ENCODE measurements at places on chromosomes 4 and X.

DNA sequence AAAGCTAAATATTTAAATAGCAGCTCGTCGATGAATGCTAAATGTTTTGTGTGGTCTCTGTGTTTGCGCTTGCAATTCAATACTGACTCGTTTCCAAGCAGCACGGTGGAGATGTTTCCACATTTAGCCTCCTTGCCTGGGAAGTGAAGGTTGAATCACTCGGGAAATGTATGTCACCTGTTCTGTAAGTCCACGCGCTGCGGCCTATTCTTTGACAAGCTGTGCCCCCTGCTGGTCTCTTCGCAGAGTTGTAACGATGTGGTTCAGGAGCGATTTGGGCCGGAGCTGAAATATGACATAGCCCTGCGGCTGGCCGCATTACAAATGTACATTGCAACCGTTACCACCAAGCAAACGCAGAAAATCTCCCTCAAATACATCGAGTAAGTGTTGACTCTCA lies 89.6 kb upstream of the PRPS2 start:
- peak; percentile 39 for DNase-seq

DNA sequence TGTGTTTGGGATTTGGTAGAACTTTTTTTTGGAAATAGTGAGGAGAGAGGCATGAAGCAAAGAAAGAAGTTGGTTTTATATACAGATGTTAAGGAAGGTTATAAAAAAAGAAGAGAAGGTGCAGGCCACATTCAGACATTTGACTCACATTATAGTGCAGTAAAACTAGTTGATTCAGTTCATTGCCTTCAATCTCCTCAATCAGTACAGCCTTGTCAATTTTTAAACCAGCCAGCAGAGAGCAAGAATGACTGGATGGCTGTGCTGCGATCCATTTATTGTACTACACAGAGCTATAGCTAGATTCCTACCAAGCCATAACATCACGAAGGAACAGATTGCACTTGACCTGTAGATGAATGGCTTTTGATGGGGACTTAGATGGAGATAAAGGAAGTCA lies 79.7 kb upstream of the LSM6 start:
- DNase-seq, result no peak

DNA sequence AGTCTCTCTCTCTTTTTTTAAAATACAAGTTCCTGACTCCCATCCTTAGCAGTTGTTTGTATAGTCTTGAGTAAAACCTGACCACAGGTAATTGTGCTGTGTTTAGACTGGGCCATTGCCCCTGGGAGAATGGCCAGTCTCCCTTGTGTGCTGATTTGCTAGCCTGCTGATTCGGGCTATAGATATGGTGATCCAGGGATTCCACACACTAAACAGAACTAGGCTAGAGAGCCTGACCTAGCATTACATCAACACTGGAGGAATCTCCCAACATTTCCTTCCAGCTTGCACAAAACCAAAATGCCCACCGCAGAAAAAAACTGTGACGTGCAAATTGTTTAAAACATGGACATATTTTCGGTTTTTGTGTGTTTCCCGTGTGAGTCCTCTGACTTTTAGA lies 5.1 kb downstream of the UPRT start:
- no peak for DNase-seq

DNA sequence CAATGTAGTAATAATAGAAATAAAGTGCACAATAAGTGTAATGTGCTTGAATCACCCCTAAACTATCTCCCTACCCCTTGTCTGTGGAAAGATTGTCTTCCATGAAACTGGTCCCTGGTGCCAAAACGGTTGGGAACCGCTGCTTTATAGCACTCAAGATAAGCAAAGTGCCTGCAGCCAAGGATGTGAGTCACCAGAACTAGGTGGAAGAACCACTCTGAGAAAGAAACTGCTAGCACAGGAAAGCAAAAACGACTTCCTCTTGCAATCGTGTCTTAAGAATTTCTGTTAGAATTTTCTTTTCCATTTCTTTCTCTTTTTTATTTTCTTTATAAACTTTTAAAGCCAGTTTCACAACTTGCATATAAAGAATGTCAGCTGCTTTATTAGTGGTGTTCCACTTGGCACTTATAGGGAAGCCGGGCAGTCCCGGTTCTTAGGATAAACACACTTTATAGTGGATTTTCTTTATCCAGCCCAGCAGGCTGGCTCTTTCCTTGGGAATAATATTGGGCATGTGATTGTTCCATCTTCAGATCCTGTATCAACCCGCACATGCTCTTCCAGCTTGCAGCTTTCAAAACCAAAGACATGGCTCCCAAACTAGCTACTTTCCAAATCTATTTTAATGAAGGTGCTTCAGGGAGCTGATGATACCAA lies 32.3 kb upstream of the CXCL8 start:
- peak; percentile 59 for DNase-seq

DNA sequence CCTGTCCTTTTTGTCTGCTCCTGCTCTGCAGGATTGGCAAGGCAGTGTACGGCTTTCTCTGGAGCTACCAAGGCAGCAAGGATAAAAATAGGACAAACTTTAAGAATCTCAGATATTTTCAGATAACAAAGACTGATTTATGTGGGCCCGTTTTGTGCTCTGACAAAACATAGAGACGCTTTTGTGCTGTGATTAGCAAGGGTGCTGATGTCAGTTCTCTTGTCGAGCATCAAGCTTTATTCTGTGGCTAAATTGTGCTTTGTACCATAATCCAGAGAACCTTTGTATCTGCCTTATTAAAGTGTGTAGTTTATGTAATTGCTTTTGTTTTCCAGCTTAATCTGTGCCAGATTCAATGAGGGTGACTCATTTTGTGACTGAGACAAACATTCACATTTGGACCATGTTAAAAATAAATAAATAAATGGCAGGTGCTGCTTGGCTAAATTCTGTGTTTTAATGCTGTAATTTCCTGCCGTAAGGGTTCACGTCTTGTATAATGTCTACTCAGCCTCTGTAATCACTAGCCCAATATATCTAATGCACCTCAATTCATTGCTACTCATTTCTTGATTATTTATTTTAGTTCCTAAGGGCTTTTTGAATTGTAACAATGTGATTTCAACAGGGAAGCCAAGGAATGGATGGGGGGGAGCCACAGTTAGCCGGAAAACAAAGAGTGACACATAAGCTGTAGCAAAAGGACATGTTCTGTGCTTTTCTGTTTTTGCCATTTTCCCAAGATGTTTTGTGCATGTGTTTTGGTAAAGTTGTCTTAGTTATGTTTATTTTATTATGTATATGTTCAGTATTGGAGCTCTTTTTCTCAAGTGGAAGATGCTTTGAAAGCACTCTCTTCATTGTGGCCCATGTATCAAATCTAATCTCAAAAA lies 75.1 kb downstream of the GAB1 start:
- no peak for DNase-seq

DNA sequence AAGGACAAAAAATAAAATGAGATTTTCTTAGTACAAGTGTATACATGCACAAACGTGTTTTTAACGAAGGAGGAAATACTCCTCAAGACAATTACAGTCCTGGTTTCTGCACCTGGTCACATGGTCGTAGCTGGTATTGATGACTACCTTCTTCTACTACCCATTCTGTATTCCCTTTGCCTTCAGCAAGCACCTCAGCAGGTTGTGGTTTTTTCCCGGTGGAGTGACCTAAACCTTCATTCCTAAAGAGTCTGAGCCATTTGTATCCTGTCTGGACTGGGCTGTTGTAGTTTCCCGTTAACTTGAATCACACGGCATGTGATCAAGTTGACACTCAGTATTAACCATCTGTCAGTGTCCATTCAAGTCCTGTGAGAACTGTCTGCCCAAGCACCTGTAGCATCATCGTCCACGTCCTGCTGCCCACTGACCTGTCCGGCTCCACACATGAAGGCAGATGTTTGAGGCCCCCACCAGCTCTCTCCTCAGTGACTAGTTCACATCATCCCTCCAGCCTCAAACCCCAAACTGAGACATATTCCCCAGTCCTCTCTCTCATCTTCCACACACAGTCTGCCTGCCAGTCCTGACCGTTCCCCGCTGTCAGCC lies 31.1 kb upstream of the TBC1D14 start:
- no peak for DNase-seq

DNA sequence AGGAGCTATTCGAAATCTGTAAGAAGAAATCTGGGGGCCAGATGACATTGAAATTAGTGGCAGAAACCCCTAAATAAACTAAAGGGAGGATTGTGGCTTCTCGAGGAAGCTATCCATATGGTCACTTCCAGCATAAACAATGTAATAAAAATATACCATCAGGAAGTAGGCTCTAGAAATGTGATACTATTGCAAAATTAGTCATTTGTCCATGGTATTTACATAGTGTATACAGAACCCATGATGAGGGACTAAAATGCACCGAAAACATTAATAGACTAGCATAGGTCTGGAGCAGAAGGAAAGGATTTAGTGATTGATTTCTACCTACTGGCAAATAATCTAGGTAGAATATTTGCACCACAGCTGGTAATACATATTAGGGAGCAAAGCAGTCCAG lies 1344.0 kb downstream of the FSTL5 start:
- DNase-seq, result no peak

- no peak for DNase-seq
These were observed 71.0 kb downstream of the UCHL1 start for GRCh38 chr4:41327770-41328169.

- no peak for DNase-seq
These were observed 250.0 kb upstream of the NDST3 start for GRCh38 chr4:117784266-117784665.

DNA sequence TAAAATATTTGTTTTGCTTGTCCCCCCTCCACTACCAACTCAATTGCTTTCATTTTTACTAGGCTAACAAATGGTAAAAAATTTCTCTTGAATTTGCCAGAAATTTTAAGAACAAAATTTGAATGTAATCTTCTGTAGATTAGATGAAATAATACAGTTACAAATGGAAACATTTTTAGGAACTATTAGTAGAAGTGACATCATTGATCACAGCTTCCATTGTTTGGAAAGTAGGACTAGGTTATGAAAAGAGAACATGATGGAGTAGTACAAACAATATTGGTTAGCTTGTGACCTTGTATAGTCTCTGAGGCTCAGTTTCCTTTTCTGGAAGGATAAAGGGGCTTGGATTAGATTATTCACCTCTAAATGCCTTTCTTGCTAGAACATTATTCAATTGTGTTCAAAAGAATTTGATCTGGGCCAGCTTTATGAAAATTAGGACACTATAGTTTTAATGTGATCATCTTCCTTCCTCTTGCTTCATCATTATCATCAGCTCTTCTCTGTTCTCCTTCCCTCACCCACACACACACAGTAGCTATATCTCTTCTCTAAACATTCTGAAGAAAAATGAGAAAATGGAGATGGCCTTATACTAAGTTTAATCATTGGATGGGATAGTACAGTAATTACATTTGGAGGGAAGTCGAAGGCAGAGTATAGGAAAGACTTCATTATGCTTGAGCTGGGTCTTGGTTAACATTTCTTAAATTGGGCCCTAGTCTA lies 9.9 kb downstream of the MTMR1 start:
- peak; percentile 52 for DNase-seq

- no peak for DNase-seq
These were observed 90.9 kb downstream of the CHRNA9 start for GRCh38 chr4:40425799-40426574.

All from inflammatory macrophage treated with lipopolysaccharide for 1 hour (primary cell).